GF-D8 (cell line): ENCODE measurements at places on chromosomes 3 and 15.

DNA sequence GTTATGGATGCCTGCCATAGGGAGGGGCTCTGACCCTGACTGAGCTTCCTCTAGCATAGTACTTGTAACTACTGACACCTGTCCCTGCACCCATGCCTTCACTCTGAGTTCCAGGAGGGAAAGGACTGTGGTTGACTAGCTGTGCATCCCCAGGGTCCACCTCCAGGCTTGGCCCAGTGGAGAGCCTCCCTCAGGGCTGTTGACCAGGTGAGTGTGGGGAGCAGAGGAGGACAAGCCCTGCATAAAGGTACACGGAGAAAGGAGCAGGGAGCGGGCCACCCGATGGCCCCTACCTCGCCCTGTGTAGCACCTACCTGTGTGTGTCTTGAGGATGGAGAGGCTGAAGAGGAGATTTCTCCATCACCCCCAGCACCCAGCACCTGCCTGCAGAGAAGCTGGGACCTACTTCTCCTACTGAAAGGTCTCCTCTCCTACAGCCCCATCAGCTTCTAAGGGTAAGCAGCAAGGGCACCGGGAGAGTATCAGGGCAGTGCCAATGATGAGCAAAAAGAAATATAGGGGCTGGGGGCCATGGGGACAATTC, 6.7 kb upstream of the LTF start:
- no peak for DNase-seq

- DNase-seq: no peak
These were observed 100.1 kb upstream of the ALDH1A3 start for GRCh38 chr15:100779331-100780207.

DNA sequence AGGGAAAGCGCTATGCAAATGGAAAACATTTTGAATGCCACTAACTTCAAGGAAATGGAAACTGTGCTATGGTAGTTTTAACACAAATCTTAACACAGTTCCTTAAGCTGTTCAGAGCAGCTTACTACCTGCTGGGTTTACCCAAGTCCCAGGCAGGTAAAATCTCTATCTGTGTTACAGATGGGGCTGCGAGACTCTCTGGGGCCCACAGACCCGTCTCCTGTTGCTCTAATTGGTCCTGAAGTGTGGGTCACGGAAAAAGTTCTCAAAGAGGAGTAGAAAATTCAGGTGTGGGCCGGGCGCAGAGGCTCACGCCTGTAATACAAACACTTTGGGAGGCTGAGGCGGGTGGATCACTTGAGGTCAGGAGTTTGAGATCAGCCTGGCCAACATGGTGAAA, 16.9 kb upstream of the ZFYVE19 start:
- no peak for DNase-seq

DNA sequence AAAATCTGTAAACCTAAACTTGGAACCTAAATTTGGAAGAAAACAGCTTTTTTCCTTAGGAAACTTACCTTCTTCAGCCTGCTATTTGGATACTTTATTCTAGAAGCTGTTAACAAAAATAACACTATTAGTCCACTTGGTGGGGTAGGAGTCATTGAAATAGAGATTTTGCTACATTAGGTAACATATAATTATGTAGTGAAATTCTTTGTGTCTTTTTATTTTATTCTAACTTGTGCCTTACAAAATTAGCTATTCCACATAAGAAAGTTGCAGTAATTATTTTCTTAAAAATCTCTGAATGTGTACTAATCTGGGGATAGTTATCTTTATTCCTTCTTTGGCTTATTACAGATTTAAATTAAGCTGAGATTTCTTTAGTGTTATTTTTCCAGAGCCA, 360.4 kb upstream of the ROBO2 start:
- DNase-seq: no peak

DNA sequence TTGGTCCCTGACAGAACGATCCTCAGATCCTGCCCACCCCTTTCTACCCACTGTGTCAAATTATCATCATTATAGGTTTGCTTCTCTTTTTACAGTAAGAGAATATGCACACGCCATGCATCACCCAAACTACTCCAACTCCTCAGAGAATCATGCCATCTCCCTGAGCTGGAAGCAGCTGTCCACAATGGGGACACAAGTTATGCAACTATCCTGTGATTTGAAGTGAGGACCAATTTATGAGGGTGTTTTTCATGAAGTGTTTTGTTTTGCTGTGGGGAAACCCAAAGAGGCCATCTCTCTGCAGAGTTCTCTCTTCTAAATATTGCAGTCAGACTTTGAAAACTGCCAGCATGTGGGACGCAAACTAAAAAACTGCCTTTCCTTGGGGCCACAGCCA, 35.8 kb upstream of the TNFSF10 start:
- DNase-seq: peak; percentile 48

- no peak for DNase-seq
These were observed 45.0 kb downstream of the ZMAT3 start for GRCh38 chr3:179026636-179027035.

DNA sequence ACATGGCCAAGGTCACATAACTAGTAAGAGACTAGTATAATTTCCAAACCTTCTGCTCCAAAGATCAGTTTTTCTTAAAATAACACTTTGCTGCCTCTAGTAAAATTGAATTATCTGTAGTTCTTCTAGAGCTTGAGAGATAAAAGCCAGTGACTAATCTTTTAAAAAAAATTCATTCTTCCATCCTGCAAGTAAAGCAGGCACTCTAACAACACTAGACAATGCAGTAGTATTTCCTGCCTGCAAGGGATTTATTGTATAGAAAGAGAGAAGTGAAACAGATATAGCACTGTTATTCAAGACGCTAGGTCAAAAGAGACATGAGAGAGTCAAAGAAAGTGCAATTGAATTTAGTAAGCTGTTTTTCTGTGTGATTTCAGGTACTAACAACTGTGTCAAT, 159.5 kb upstream of the TBC1D5 start:
- no peak for DNase-seq

- no peak for DNase-seq
These were observed 24.2 kb downstream of the KATNBL1 start for GRCh38 chr15:34185666-34186065.
